ENCODE measurements at places on chromosomes 3 and 15. TPM values are rescaled to one million over a fixed set of nuclear protein-coding genes. Genes with fewer than 3 reads are reported as not detected.

Gene CFAP100
- not detected for polyA plus RNA-seq

Gene SLC12A1
- polyA plus RNA-seq: not detected

Gene GNAT1
- not detected for polyA plus RNA-seq

Gene HESX1
- polyA plus RNA-seq: 1.1 TPM

Gene FBXW12
- polyA plus RNA-seq: not detected

Gene DNAH12
- polyA plus RNA-seq: not detected

Gene FETUB
- polyA plus RNA-seq: not detected

Gene MGA
- 17.8 TPM for polyA plus RNA-seq

Gene IL20RB
- polyA plus RNA-seq: not detected

Gene SCAMP5
- polyA plus RNA-seq: 0.24 TPM

Gene LSMEM2
- 0.30 TPM for polyA plus RNA-seq

Gene ESYT3
- polyA plus RNA-seq: 0.05 TPM

Gene UCN2
- not detected for polyA plus RNA-seq

Gene THRB
- polyA plus RNA-seq: 0.38 TPM

Gene ABHD14A
- 61.6 TPM for polyA plus RNA-seq

Gene NOX5
- not detected for polyA plus RNA-seq

Gene GOLIM4
- 2.3 TPM for polyA plus RNA-seq

Gene STRIT1
- not detected for polyA plus RNA-seq

Gene MCCC1
- 32.4 TPM for polyA plus RNA-seq

Gene UROC1
- not detected for polyA plus RNA-seq

Gene MESP2
- polyA plus RNA-seq: not detected

Gene SLC22A13
- polyA plus RNA-seq: not detected

Gene HAUS2
- polyA plus RNA-seq: 31.1 TPM

Gene FRMD5
- 0.30 TPM for polyA plus RNA-seq
